Stimulated activated naive CD4-positive, alpha-beta T cell (primary cell): ENCODE measurements at places on chromosomes 1 and 21.

- DNase-seq, result peak; percentile 43
These were observed 801 bp downstream of the TRAF5 start for GRCh38 chr1:211327346-211327921.

- DNase-seq, result no peak
These were observed 104.4 kb downstream of the RHOU start for GRCh38 chr1:228839656-228840055.

GRCh38 chr1:152182944-152183361, 23.9 kb upstream of the RPTN start:
- DNase-seq, result no peak

- DNase-seq, result no peak
These were observed 13.2 kb upstream of the EXO5 start for GRCh38 chr1:40495315-40495903.

GRCh38 chr1:22500471-22500870, 48.8 kb downstream of the ZBTB40 start:
- no peak for DNase-seq

GRCh38 chr1:111204201-111204982, 3.9 kb upstream of the DENND2D start:
- peak; percentile 50 for DNase-seq

DNA sequence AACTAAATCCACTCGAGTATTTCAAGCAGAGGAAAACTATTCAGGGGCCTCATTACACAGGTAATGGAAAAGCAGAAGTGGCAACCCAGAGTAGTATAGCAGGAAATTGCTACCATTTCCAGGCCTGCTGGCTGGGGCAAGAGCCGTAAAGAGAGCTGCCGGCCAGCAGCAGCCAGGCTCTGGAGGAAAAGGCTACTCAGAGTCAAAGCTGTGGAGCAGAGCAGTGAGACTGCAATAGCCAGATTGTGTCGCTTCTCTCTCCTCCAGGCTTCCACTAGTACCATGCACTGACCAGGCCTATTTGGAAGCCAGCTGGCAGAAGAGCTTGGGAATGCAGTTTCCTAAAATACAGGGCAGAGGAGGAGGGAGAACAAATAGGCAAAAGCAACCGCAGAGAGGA, 155.5 kb downstream of the OMA1 start:
- DNase-seq, result no peak

DNA sequence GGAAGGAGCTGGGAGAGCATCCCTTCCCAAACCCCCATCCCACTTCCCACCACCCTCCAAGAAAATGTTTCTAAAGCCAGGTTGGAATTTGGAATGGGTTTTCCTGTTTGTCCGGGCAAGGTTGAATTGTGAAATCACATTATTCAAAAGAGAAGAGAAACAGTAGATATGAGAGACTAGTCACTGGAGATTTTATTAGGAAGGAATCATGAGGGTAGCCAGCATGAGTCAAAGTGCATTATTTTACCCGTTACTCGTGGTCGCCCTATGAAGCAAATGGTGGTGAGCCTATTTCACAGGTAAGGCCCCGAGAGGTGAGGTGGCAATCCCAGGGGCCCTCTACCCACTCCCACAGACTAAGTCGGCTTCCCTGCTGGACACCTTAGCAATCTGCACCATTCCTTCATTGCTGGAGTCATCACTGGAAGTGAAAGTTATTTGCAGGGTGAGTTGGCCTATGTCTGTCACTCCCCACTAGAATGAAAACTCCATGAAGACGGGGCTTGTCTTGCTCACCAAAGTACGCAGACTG, 52.8 kb downstream of the TOMM20 start:
- DNase-seq, result no peak

DNA sequence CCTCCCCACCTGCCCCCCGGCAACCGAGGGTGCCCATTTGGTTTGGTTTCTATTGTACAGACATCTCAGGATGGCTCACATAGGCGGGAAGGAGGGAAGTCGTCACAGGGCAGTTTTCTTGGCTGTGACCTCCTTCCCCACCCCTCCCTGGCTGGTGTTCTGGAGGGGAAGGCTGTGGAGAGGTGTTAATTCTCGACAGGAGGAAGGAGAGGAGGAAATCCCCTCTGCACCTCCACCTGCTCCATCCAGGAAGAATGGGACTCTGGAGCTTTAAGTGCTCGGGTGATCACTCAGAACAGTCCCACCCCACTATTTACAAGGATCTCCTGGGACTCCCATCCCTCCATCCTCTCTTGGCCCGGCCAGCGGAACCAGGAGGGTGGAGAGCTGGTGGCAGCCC, 7.6 kb downstream of the MEX3A start:
- no peak for DNase-seq
